ENCODE measurements at places on chromosomes 5 and 9. TPM values are rescaled to one million over a fixed set of nuclear protein-coding genes. Genes with fewer than 3 reads are reported as not detected.

The WNT8A gene
- polyA plus RNA-seq, result not detected

The IL4 gene
- polyA plus RNA-seq, result not detected

The IL13 gene
- not detected for polyA plus RNA-seq

The SH3GL2 gene
- polyA plus RNA-seq, result 0.08 TPM

The CLIC3 gene
- 0.54 TPM for polyA plus RNA-seq

The ABLIM3 gene
- 91.2 TPM for polyA plus RNA-seq

The LOX gene
- polyA plus RNA-seq, result 41.1 TPM

The PCDHAC2 gene
- 2.0 TPM for polyA plus RNA-seq

The NRARP gene
- 3.9 TPM for polyA plus RNA-seq

The TEK gene
- polyA plus RNA-seq, result 15.0 TPM

The MEF2C gene
- polyA plus RNA-seq, result 1,127 TPM

The CD274 gene
- polyA plus RNA-seq, result 1.5 TPM

All from hindlimb muscle (tissue), 1 donor.